NCI-H1048 (cell line): ENCODE measurements at places on chromosomes 1 and 21.

DNA sequence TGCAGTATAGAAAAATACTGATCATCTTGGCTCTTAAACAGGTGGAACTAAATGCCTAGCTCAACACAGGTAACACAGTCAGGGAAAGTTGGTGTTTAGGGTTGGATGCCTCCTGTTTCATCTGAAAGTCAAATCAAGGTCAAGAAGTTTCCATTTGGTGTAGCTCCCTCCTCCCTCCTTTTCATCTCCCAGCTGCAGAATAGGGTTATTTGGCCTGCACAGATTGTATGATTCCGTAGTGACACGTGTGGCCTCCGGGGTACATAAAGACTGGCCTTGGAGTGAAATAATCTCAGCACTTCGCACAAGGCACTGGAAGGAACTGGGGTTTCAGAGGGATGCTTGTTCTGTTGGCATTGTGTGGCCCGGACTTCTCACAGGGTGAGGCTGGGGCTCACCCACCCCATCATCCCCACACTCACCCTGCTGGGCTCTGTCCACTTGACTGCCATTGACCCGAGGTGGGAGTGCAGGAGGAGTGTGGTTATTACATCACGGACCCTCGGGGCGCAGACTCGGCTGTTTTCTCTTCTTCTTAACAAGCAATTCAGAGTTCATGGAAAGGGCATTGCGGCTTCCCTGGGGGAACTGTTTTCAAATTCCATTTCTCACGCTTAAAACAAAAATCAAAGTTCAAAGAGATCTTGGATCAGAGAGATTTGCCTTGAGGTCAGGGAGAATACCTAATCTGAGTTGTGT, 18.4 kb downstream of the IGSF5 start:
- DNase-seq, result no peak

DNA sequence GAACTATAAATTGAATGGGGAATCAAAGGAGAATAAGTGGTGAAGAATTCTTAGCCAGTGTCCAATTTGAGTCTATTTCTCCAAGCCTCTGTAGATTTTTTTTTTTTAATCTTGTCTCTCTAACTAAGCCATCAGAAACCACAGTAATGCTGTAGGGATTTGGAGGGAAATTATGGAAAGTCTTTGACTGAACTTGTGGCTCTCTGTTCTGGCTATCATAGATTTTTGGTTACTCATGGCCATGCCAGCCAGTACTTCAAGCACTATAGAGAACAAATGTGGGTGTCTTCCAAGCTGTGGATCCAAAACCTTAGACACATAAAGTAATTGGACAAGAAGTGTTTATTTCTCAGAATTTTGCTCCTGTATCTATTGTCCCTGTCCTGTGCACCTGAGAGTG, 147.9 kb downstream of the LRRC40 start:
- DNase-seq, result no peak

- DNase-seq, result no peak
Measured at GRCh38 chr21:42262831-42263231, 43.9 kb downstream of the ABCG1 start.

- DNase-seq, result no peak
Measured at GRCh38 chr1:200211157-200211556, 183.6 kb downstream of the NR5A2 start.

DNA sequence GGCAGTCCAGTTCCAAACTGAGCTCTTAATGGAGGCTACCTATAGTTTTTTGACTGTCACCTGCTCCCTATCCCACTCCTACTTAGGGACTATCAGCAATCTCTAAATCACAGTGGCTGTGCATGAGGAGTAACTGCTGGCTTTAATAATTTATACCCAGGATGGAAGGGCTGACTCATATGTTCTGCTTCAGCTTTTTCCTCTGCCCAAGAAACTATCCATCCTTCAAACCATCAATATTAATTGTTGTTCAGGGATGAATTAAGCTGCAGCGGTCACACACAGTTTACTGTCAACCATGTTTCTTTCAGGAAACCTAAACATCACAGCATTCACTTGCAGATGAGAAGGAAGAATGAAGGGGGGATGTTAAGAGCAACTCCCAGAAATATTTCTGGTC, 9.0 kb upstream of the PGBD5 start:
- no peak for DNase-seq

DNA sequence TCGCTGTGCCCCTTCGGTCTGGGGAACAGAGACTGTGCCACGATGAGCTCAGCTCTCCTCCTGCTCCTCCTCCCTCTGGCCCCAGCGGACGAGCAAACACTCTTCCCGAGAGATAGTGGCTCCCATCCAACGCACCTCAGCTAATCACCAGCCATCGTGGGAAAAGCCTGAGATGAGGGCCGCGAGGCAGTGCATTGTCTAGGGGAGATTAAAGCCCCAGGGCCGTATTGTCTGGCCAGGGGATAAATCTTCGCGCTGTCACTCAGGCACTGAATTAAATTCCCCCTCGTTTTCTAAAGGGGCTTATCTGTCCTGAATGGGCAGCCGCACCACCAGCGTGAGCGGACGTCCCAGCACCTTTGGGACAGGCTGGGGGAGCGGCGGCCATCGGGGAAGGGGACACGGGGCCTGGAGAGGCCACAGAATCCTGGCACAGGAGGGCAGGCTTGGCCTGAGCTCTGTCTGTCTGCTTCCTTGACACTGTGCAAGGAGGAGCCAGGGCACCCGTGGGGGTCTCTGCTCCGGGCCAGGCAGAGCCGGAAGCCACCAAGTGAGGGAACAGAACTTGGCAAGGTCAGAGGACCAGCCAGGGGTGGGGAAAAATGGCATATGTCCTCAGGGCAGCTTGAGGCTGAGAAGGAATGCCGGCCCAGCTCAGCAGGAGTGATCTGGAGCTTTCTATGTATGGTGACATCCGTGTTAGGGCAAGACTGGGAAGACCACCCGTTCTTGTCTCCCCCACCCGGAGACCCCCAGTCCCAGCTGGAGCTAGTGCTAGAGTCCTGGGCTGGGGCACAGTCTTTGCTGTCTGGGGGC, 32.3 kb downstream of the PRDM16 start:
- no peak for DNase-seq

- no peak for DNase-seq
Measured at GRCh38 chr1:60584371-60584770, 498.0 kb upstream of the NFIA start.

- no peak for DNase-seq
Measured at GRCh38 chr21:42660118-42660470, 6.7 kb downstream of the PDE9A start.

DNA sequence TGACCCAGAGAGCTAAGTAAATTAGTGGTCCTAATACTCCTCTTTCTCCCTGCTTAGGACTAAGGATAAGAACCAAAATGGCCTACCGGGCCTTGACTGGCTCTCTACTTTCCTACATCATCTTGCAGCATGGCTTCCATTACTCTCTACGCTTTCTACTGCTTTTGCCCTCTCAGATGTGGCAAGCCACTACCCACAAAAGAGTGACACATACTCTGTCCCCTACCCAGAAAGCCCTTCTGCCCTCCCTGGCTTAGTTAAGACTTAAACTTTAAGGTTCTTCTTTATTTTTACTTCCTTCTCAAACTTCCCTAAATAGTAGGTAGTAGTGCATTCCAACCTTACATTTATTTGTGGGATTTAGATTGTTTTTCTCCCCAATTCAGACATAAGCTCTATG, 228.1 kb downstream of the TPR start:
- DNase-seq, result no peak

GRCh38 chr1:239803781-239804180, 287.9 kb upstream of the FMN2 start:
- no peak for DNase-seq

- DNase-seq, result no peak
Measured at GRCh38 chr1:31004231-31004621, 61.3 kb downstream of the PUM1 start.

DNA sequence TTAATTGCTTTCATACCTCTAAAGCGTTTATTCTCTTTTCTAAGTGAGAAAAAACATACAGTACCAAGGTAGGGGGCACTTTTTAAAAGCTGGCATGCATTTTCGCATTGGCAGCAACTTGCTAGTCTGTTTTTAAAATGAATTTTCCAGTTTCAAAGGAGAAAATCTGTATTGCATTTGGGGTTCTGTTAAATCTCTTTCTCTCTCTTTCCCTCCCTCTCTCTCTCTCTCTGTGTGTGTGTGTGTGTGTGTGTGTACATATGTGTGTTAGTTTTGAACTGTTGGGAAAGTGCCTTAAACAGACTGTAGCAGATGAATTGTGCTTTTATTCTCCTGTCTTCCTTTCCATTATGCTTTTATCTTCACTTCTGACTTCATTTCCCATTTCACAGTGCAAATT, 7.3 kb downstream of the NIBAN1 start:
- no peak for DNase-seq

GRCh38 chr1:162168261-162168660, 98.8 kb downstream of the NOS1AP start:
- DNase-seq, result no peak

DNA sequence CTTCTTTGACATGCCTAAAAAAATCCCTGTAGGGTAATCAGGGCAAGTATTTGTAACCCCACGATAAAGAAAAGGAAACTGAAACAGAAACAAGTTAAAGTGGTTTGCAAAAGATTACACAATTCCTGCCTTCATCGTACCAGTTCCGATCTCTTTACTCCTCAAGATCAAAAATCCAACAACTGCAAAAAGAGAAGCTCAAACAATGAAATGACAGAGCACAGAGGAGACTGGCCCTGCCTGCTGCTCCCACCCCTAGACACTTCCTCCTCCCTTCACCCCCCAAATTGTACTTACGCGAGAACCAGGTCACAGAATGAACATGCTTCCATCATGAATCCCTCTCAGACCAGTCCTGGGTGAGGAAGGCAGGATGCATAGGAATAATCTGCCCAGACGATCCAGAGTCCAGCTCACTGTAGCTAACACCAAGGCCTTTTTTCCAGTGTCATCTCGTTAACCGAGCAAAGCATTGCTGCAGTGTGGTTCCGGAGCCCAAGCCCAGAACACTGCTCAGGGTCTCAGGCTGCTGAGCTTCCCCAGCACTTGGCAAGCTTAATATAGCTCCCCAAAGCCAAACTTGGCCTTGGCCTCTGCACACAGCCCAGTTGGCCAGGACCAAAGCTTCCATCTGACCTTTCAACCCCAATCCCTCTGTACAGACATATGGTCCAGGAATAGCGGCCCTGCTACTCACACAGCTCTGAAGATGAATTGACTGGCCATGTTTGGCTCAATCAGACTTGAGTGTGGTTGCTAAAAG, 20.3 kb downstream of the RXRG start:
- DNase-seq, result no peak

DNA sequence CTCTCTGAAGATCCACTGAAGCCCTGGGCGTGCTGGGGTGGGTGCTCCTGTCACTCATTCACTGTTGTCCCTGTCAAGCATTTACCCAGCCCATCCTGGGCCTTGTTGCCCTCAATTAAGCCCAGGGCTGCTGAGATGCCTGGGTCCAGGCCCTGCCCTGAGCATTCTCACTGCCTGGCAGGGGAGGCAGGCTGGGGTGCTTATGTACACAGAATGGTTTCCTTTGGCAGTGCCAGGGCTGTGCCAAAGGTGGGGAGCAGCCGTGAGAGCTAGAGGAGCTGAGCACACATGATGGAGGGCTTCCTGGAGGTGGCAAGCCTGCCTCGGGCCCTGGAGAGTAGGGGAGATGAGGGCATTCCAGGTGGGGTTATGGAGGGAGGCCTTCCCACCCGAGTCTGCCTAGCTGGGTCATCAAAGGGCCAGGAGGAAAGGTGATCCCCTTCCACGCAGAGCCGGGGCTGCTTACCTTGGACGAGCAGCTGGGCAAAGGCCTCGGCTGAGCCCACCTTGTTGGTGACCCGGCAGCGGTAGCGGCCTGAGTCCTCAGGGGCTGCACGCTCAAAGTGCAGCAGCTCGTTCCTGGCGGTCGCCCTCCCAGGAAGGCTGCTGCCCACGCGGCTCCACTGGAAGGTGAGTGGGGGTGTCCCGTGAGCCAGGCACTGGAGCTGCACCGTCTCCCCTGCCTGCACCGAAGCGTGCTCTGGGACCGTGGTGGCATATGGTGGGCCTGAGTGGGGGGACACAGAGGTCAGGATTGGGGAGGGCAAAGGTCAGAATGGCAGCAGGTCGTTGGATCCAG, 26.5 kb downstream of the LDLRAD2 start:
- DNase-seq, result no peak

- DNase-seq, result no peak
Measured at GRCh38 chr21:33642896-33643657, 776 bp downstream of the ITSN1 start.

- no peak for DNase-seq
Measured at GRCh38 chr1:205629751-205630150, 2.1 kb downstream of the ELK4 start.

GRCh38 chr21:33022828-33023573, 2.7 kb upstream of the OLIG2 start:
- no peak for DNase-seq

DNA sequence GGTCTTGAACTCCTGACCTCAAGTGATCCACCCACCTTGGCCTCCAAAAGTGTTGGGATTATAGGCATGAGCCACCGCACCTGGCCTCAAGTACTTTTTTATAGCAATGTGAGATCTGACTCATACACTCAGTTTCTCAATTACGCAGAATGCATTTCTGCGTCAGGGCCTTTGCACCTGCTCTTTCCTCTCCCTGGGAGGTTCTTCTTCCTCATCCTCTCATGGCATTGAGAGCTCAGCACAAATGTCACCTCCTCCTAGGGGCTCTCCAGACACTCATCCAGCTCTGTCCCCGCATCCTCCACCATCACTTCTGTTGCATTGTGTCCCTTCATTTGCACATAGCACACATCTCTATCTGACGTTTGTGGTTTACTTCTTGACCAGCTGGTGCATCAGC, 418.8 kb downstream of the PTPRU start:
- DNase-seq, result no peak

DNA sequence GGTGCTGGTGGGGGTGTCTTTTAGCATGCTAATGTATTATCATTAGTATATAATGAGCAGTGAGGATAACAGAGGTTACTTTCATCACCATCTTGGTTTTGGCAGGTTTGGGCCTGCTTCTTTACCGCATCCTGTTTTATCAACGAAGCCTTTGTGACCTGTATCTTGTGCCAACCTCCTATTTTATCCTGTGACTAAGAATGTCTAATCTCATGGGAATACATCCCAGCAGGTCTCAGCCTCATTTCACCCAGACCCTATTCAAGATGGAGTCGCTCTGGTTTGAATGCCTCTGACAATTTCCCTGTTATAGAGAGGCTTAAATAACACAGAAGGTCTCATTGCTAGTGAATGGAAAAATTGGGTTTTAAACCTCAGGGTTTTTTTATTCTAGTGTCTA, 300.8 kb upstream of the PROX1 start:
- no peak for DNase-seq

DNA sequence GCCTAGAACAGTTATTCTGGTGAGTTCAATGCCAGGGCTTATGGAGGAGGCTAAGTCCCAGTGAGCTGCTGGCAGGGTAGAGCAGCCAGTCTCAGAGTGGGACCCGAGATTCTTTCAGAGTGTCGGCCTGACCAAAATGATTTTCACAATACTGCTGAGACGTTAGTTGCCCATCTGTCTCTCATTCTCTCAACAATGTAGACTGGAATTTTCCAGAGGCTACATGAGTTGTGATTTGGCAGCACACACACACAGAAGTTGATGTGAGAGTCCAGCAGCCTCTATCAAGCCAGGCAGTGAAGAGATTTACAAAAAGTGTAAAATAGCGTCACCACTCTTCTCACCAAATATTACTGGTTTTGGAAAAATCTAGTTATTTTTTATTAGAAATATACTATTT, 21.7 kb downstream of the CACNA1S start:
- DNase-seq, result no peak

- DNase-seq, result no peak
Measured at GRCh38 chr1:6953907-6954364, 168.7 kb downstream of the CAMTA1 start.
